Panc1 (cell line): ENCODE measurements at places on chromosomes 11 and 22. TPM values are rescaled to one million over a fixed set of nuclear protein-coding genes. Genes with fewer than 3 reads are reported as not detected.

C11orf42 gene
- total RNA-seq: not detected

OR5B3 gene
- not detected for total RNA-seq

DNA sequence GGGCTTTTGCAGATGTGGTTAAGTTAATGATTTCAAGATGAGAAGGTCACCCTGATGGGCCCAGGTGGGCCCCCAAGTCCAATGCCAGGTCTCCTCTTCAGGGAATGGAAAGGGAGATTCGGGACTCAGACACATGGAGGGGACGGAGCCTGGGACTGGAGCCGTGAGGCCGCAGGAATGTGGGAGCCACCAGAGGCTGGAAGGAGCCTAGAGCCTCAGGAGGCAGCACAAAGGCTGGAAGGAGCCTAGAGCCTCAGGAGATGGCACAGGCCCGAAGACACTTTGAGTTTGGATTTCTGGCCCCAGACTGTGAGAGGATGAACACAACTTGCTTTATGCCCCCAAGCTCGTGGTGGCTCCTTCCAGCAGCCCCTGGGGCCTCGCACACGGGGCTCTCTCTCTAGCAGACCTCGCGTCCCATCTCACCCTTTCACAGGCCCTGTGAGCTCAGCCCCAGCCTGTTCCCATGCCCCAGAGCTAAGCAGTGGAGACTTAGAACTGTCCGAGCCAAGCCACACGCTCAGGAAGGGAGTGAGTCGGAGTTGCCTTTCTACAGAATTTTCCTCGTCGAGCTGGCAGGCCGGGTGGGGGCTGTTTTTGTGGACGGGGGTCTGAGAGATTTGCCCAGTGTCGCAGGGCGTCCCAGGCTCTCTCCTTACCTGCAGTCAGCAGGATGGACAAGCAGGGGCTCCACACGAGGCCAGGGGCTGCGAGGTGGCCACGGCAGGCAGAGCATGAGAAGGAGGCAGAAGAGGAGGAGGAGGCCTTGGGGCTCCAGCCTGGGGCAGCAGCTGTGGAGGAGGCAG lies 937.6 kb downstream of the BRD1 start:
- H3K4me1 ChIP-seq: no peaks in the 10 kb centered on the region
- no peak overlapping the region for H3K27ac ChIP-seq
- no peak overlapping the region for H3K4me3 ChIP-seq
- no peaks in the 10 kb centered on the region for H3K36me3 ChIP-seq
- no peaks in the 10 kb centered on the region for H3K27me3 ChIP-seq

GRCh38 chr22:45537734-45538181 lies 35.1 kb downstream of the FBLN1 start:
- H3K27me3 ChIP-seq: no peaks in the 10 kb centered on the region
- no peak overlapping the region for H3K4me3 ChIP-seq
- no peaks in the 10 kb centered on the region for H3K4me1 ChIP-seq
- no peak for DNase-seq
